Activated CD4-positive, alpha-beta T cell treated with anti-CD3 and anti-CD28 coated beads for 1 hour (primary cell): ENCODE measurements at places on chromosomes 6 and 20.

DNA sequence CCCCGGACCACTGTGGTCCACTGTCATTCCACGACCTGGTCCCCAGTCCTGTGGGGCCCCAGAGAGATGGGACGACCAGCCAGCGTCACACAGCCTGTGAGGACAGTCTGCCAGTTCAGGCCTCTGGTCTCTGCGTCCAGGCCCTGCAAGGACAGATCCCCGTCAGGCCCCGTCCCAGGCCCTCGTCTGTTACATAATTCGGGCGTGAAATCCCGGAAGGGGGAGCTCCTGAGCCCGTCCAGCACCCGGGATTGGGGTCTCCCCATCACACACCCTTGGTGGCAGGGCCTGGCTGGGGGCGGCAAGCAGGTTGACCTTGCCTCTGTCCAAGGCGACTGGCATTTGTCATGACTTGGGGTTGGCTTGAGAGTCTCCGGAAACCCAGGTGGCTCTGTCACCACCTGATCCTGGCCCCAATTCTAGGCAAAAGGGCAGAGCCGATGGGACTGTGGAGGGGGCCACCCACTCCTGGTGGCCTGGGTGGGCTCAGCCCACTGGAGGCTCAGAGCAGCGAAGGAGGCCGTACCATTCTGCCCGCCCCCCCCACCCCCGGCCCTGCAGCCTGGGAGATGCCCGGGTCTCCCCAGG, 73.8 kb upstream of the GATA5 start:
- no peak for DNase-seq

DNA sequence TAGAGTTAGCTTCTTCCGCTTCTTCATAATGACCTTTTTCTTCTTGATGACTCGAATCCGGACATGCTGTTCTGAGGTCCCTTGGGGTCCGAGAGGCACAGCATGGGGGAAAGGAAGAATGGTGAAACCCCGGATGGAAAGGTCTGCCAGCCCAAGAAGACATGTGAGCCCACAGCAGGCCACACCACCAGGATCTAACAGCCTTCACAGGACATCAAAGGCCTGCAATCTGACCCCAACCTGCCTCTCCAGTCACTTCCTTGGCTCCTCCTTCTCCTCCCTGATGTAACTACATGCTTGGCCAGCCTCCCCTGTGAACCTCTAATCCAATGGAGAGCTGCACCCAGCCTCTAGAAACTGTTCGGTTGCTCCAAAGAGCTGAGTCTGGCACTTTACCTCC, 1.6 kb downstream of the CPXM1 start:
- DNase-seq, result no peak

DNA sequence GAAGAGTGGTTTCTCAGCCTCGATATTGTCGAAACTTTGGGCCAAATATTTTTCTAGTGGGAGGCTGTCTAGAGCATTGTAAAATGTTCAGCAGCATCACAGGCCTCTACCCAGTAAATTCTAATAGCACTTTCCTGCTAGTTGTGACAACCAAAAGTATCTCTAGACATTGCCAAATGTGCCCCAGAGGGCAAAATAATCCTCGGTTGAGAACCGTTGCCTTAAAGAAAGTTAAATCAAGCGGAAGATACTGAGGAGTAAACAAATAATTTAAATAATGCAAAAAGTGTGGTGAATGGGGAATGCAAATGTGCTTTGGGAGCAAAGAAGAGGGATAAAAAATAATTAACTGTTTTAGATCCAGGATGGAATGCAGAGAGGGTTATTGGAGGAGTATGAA, 106.4 kb upstream of the ASCC3 start:
- no peak for DNase-seq

- DNase-seq, result no peak
Measured at GRCh38 chr6:20367743-20368485, 33.8 kb upstream of the E2F3 start.

DNA sequence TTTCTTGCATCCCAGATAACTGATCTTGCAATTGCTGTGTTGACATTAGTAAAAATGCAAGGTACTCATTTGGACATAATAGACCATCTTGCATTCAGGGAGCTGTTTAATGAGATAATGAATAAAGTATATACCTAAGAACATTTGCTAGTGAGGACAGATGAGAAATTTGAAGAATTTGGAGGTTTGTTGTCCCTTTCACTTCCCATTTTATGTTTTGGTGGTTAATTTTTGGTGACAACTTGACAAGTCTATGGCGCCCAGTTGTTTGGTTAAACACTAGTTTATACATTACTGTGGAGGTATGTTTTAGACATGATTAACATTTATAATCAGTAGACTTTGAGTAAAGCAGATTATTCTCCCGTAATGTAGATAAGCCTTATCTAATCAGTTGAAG, 300.2 kb upstream of the SYNCRIP start:
- no peak for DNase-seq

- no peak for DNase-seq
Measured at GRCh38 chr6:136036601-136037000, 185.1 kb downstream of the PDE7B start.

- no peak for DNase-seq
Measured at GRCh38 chr6:17020889-17021538, 80.8 kb upstream of the STMND1 start.
